Renal cortical epithelial cell (primary cell): ENCODE measurements at places on chromosomes 2 and 18.

GRCh38 chr18:46720521-46720920, 36.3 kb downstream of the ST8SIA5 start:
- DNase-seq = no peak

DNA sequence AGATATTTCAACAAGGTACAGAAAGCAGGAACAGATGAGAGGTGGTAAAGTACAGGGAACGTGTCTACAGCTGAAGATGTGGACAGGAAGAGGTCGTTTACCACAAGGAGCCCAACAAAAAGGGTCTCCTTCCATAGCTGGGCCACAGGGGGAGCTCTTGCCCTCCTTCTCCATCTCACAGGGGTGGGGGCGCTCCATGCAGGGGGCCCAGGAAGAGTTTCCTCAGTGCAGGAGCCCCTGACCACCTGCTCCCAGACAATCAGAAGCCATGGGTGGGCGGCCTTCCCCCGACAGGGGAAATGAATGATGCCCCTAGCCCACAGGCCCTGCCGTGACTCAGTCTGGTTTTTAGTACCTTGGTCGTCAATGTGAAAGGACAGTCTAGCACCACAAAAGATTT, 163.6 kb upstream of the ZNF516 start:
- DNase-seq = no peak

DNA sequence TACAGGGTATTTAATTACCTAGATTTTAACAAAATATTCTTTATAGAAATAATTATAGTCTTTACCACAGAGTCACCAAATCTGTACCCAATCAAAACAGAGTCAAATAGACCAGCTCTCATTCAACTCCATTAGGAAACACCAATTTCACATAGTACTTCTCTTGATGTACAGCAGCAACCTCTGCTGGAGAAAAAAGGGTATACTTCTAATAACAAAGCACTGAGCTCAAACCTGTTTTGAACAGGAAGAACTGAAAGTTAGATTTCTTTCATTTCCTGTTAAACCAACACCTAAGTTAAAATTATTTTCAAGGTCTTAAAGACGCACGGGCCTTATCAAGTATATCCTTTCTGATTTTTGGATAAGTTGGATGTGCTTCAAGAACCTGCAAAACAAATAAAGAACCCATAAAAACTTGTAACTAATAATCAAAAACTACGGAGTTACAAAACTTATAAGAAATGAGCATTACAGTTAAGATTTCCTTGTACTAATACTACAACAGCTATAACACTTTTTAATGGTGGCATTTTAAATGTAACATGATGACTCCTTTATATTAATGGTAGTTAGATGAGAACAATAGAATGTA, 79.0 kb downstream of the TTC21B start:
- DNase-seq = peak; percentile 83

- DNase-seq = no peak
These were observed 32.1 kb downstream of the MAP4K4 start for GRCh38 chr2:101729521-101730190.

DNA sequence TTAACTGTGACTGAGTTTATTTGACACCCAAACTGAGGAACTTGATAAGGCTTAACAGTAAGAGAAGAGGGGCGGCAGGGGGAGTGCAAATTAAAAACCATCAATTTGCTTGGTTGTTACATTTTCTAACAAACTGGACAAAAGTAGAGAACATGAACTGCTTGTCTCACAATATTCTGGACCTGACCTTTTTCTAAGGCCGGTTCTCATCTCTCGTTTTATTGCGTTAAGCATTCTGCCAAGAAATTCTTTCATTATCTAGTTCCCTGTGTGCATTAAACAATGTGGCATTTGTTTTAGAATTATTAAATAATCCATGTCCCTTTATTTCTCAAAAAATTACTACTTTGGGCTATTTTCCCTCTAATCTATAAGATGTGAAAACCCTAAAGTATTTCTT, 565.2 kb upstream of the PKDCC start:
- no peak for DNase-seq
